ENCODE measurements at places on chromosomes 6 and 20.

- no peak for DNase-seq
These were observed 166.4 kb downstream of the TFAP2C start for GRCh38 chr20:56795492-56795891.

DNA sequence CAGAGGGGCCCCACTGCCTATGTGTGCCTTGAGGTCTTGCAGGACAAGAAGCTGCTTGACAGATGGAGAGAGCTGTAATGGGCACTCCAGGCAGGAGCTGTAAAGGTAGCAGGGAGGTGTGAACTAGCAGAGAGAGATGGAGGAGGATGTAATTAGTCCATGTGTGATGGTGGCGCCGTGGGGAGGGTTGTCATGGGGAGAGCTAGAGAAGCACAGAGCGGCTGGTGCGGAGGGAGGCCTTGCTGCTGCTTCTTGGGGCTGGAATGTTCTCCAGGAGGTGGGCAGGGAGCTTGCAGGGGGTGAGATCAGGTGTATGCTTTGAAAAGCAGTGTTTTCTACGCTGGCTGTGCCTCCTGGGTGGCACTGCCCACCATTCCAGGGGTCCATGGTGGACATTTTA, 32.1 kb downstream of the APCDD1L start:
- no peak for DNase-seq

DNA sequence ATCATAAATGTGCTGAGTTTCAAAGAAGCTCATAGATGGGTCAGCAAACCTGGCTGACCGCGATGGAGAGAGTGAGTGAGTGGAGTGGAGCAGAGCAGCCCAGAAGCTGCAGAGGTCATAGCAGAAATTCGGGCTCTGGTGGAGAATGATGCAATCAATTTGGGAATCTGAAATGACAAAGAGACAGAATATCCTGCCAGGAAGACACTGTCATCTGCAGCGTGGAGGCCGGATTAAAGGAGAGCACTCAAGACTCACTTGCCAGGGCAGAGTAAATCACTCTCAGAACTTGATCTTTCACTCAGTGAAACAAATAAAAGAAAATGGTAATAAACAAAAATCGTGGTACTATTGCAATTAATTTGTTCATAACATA, 109.6 kb upstream of the RREB1 start:
- no peak for DNase-seq

DNA sequence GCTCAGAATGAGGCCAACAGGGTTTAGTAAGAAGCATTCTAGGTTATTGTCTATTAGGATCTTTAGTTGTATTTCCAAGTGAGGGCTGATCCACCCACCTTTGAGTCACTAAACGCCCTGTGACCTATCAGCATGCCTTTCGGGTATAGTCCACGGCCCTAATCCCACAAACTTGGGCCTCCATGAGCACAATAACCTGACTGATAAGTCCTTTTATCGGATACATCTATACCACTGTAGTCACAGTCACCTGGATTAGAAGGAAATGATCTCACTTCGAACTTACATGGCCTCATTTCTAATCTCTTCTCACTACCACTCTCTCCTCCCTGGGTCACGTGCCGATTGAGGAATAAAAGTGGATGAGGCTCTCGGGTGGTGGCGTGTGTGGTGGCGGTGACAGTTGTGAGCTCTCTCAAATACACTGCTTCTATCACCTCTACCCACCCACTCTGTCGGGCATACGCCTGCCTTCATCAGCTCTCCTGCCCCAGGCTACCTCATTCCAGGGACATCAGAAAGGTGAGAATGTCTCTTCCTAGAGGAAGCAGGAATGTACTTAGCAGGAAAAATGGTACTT, 65.2 kb downstream of the TRAM2 start:
- no peak for DNase-seq

DNA sequence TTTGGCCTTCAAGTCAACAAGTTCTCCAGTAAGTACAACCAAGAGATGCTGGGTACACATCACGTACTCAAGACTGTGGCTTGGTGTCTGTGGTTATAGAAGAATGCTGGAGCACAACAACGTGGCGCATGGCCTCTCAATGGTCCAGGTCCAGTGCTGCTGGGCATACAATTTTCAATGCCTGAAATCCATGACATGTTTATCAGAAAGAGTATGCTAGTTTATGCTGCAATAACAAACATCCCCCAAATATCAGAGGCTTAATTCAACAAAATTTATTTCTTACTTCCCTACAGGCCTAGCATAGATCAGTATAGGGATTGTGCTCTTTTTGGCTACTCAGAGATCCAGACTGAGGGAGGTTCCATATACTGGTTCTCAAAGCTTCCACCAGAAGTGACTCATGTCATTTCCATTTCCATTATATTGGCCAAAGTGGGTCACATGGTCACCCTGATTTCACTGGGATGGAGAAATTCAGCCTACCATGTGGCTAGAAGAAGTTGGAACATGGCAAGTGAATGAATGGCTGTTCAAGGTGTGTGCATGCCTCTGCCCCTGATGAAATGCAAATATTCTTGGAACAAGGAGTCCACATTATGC, 33.3 kb upstream of the KIF16B start:
- no peak for DNase-seq

GRCh38 chr20:3889489-3890397, 556 bp downstream of the PANK2 start:
- peak; percentile 45 for DNase-seq

- no peak for DNase-seq
These were observed 8.3 kb upstream of the SCML4 start for GRCh38 chr6:107832151-107833056.

DNA sequence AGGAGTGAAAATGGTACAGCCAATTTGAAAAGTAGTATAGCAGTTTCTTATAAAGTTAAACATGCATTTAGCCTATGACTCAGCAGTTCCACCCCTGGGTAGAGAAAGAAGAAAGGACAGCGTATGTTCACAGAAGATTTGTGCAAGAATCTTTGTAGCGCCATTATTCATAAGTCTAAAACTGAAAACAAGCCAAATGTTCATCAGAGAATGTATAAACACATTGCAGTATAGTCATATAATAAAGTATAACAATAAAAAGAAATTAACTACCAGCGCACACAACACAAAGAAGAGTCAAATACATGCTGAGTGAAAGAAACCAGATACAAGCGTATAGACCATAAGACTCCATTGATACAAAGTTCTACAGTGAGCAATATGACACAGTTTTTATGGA, 294.0 kb downstream of the SAMD5 start:
- DNase-seq = no peak

- no peak for DNase-seq
These were observed 8.0 kb upstream of the RAET1L start for GRCh38 chr6:150033207-150033771.

- no peak for DNase-seq
These were observed 6.4 kb upstream of the FAM217A start for GRCh38 chr6:4085332-4085700.

DNA sequence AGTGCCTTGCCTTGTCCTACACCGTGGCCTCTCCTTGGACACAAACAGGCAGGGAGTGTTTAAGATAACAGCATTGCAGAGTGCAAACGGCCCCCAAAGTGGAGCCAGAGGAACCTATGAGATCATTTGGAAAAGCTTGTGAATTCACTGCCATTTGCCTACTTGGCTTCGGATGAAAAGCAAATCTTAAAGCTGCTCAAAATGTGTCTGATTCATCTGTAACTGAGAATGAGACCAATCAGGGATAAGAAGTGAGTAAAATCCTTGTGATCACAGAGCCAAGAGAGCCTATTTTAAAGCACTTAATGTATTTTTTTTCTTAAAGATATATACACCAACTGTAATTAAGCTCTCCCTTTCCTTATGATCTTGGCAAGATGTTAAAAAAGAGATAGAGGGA, 65.7 kb upstream of the BACH2 start:
- DNase-seq = no peak

GRCh38 chr6:111837641-111838500, 35.4 kb downstream of the FYN start:
- DNase-seq = no peak

All from KBM-7 (cell line).